ENCODE measurements at places on chromosomes 5 and 9.
A peak's percentile ranks its signal among the peaks of the same experiment; 100 is the strongest.

GRCh38 chr9:98491828-98492227 is 216.9 kb downstream of the GABBR2 start:
- peak; percentile 43 for DNase-seq

DNA sequence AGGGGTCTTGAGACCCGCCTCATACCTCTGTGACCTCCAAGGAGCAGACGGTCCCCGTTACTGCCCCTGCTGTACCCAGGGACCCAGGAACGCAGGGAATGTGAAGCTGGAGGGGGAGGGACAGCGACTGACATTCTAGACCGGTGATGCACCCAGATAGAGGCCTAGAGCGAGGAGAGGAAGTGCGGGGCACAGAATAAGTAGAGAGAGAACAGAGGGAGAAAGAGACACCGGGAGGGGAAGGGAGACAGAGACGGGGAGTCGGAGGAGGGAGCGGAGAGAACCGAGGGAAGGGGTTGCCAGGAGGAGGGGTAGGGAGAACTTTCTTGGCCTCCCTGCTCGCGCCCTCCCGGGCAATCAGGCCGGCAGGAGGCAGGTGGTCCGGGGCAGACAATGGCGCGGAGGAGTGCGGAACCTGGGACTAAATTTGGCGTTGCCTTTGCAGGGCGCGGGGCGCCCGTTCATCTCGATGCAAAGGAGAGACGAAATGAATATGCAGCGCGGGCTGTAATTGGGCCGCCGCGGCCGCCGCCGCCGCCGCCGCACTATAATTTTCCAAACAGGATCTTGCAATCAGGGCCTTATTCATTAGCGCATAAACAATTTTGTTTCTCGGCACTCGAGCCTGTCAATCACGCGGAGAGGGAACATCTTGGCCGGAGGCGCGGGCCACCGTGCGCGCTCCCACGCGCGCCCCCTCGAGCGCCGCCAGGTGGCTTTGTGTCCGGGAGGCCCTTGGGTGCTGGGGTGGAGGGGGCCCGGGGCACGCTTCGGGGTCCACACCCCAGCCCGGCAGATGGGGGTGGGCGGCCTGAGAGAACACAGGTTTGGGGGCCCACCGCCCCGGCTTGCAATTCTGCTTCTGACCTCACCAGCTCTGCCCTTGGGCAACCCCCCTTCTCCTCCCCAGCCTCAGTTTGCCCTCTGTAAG is 33.0 kb downstream of the NDUFA8 start:
- peak; percentile 84 for DNase-seq

DNA sequence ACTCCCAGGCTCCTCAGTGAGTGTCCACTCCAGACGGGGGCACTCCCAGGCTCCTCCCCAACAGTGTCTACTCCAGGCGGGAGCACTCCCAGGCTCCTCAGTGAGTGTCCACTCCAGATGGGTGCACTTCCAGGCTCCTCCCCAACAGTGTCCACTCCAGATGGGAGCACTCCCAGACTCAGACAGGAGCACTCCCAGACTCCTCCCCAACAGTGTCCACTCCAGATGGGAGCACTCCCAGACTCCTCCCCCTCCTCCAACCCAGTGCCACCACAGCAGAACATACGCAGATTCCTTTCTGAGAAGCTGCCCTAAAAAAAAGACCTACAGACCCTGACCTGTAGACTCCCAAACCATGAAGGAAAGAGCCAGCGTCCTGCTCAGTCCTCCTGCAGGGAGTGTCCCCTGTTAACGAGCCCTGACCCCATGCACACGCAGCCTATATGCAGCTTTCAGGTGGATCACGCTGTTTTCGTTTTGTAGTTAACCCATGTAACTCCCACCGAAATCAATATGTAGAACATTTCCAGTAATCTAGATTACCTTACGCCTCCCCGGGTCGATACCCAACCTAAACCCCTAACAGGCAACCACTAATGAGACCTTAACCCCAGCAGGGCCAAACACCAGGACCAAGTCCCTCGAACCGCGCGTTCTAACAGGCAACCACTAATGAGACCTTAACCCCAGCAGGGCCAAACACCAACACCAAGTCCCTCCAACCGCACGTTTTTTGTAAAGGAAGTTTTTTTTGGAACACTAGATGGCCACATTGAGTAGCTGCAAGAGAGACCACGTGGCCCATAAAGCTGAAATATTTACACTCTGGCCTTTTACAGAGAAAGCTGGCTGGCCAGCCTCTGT is 15.7 kb downstream of the PNPLA7 start:
- peak; percentile 75 for DNase-seq

- DNase-seq = no peak
These were observed 38.7 kb downstream of the DYNC2I2 start for GRCh38 chr9:128617943-128618342.

DNA sequence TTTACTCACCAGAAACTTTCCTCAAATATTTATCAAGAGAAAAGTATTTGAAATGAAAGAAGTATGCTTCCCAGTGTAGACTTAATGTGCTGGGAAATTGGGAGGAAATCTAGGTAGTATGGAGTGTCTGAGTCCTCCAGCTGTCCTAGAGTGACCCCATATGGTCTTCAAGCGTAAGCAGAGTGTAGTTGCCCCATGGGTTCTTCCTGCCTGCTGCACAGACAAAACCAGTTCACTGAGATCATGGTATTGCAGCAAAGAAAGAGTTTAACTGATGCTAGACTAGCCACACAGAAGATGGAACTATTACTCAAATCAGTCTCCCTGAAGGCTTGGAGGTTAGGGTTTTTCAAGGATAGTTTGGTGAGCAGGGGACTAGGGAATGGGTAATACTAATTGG is 114.9 kb upstream of the PRLR start:
- DNase-seq = no peak

GRCh38 chr5:131682826-131683225 is 47.8 kb upstream of the RAPGEF6 start:
- DNase-seq = no peak

DNA sequence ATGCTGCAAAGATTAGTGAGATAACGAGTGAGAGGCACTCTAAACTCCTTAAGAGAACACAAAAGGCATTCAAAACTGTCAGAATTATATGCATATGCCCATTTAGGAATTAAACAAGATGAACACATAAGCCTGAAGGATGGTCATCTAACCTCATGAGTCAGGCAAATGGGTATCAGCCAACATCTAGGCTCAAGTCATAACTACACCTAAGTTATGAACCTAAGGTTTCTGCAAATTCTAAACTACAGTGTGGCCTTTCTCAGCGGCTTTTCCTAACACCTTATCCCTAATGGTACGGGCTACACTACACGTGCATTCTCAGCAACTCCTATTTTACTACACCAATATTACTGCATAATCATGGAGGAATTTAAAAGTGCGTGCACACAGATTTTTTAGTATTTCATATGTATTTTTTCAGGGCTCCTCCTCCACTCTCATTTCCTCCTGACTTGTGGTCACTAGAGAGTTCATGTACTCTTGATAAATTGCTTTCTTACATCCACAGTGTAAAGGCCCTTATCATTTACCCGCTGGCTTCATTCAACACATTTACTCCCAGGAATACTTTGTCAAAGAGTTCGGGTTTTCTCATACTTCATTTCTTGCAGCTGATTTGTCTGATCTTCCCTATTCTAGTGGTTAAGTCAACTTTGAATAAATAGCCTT is 316.5 kb downstream of the BNC2 start:
- no peak for DNase-seq

DNA sequence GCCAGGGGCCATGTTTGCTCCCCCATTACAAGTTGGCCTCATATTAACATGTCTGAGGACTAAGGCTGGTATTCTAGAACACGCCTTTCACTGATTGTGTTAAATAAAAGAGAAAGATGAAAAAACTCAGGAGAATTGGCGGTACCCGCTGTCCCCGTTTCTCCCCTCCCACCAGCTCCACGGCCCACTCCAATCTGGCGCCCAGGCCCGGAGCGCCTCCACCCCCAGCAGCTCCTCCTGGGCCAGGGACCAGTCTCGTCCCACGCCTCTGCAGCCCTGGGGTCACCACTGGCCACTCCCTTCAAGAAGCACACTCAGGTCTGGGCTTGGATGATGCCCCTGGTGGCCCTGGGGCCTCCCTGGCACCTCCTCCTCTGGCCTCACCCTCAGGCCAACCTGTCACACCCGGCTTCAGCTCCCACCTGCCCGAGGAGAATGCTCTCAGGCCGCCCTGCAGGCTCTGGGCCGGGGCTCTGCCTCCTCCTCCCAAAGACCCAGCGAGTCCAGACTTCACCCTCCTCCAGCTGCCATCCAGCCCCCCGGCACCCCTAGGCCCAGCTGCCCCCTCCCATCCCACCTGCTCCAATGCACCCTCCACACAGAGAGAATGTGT is 133.0 kb upstream of the PPP1R26 start:
- no peak for DNase-seq

GRCh38 chr5:74130155-74130897 is 504.3 kb downstream of the ARHGEF28 start:
- DNase-seq = no peak

GRCh38 chr9:22039258-22039657 is 30.2 kb upstream of the CDKN2B start:
- DNase-seq = no peak

DNA sequence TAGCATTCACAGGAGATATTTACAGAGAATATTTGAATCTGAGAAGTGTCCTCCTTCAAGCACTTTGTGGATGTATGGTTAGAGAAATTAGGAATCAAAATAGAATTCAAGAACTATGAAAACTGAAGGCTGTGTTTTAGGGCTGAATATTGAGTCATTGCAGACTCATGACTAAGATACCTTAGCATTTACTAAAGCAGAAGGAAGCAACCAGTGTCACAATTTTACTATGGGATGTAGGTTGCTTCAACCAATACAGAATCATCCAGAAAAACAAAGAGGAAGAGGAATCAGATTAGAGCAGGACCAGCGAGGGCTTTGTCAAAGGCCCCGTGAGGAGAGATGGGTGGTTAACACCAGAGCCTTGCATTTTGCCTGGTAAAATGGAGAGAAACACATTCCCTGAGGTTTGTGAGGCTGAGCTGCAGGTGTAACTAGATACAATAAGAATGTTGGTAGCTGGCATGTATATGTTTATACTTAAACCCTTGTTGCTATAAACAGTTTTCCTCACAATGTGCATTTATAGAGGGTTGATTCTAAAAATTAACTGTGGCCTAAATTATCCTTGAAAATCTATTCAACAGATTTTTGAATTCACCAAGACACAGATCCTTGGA is 518.1 kb downstream of the AGTPBP1 start:
- DNase-seq = no peak

DNA sequence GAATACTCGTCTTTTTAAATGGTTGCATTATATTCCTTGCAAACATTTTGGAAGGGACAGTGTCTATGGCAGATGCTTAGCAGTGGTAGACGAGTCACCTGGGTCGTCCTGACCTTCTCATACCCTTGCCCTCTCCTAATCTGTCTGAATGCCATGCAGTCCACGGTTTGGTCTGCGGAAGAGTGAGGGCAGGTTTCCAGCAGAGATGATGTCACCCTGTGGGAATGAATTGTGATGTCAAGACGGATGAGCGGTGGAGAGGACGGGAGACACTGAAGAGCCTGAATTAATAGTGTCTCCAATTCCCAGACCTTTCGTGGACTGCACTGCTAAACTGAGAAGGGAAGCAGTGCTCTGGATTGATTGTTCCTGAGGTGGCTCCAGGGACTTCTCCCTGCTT is 329.0 kb upstream of the PANK3 start:
- DNase-seq = no peak

DNA sequence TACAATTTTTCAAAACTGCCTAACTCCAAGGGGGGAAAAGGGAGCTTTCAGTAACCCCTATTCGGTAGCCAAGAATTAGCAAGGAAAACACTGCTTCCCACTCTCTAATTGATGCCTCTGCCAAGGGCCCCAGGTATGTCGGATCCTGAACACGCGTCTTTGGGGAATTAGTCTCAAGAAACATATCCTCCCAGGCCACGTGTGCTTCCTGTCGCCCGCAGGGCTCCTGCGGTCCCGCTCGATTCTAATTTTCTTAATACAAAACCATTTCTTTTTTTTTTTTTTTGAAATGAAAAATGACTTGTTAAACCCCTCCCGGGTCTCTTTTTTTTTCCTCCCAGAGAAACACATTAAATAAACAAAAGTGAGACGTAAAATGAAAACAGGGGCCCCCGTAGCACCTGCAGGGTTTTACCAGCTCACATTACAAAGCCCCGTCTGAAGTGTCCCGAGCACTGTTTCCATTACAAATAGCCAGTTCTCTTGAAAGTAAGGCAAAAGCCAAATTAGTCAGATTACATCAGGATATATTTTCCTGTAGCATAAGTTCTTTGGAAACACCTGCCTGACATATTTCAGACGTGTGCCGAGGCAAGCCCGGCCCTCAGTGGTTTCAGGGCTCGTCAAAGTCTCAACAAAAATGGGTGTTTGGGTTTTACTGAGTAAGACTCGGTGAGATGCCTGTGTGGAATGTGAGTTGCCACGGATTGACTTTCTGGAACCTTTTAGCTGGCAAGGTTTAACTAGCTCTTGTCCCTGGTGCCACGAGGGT is 21.5 kb downstream of the SMIM23 start:
- peak; percentile 31 for DNase-seq

- DNase-seq = no peak
These were observed 70.3 kb upstream of the EQTN start for GRCh38 chr9:27367175-27367798.

DNA sequence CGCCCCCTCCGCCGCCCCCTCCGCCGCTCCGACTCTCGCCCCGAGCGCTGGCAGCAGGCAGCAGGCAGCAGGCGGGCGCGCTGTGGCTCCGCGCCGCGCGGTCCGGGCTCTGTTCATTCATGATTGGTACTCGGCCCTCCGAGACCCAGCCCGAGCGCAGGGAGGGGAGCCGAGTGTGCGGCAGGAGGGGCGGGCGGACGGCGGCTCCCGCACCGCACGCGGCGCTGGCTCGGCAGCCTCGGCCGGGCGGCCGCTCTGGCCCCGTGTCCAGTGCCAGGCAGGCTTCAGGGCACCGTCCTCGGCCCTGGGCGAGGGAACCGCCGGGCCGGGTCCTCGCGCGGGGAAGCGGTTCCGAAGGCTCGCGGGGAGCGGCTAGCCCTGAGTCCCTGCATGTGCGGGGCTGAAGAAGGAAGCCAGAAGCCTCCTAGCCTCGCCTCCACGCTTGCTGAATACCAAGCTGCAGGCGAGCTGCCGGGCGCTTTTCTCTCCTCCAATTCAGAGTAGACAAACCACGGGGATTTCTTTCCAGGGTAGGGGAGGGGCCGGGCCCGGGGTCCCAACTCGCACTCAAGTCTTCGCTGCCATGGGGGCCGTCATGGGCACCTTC is at the start of gene KCNIP1:
KCNIP1 (plus strand) TSS at position 31 of the 607 bp plus-strand sequence.
- peak; percentile 41 for DNase-seq

DNA sequence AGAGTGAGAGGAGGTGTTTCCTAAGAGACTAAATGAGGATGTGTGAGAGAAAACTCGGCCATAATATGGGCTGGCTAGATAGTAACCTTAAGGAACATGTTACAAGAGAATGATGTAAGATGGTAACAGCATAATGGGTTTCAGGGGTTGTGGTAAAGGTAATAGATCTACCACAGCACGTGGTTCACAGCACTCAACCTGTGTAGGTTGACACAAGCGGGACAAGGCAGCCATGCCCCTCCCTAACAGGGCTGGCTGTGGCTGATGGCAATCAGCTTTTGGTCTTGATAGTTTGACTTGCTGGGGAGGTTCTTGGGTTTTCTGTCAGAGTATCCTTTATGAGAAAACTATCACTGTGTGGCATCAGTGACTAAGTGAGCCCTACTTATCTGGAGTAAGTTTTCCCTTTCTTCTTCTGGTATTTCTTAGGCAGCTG is 138.6 kb downstream of the TRIO start:
- no peak for DNase-seq

- DNase-seq = no peak
These were observed 9.4 kb downstream of the LCN12 start for GRCh38 chr9:136961279-136962065.

All from AG08396 (cell line).